ENCODE measurements at places on chromosomes 5 and 9.

- no peak for DNase-seq
Measured at GRCh38 chr9:130188860-130189481, 16.8 kb downstream of the NCS1 start.

DNA sequence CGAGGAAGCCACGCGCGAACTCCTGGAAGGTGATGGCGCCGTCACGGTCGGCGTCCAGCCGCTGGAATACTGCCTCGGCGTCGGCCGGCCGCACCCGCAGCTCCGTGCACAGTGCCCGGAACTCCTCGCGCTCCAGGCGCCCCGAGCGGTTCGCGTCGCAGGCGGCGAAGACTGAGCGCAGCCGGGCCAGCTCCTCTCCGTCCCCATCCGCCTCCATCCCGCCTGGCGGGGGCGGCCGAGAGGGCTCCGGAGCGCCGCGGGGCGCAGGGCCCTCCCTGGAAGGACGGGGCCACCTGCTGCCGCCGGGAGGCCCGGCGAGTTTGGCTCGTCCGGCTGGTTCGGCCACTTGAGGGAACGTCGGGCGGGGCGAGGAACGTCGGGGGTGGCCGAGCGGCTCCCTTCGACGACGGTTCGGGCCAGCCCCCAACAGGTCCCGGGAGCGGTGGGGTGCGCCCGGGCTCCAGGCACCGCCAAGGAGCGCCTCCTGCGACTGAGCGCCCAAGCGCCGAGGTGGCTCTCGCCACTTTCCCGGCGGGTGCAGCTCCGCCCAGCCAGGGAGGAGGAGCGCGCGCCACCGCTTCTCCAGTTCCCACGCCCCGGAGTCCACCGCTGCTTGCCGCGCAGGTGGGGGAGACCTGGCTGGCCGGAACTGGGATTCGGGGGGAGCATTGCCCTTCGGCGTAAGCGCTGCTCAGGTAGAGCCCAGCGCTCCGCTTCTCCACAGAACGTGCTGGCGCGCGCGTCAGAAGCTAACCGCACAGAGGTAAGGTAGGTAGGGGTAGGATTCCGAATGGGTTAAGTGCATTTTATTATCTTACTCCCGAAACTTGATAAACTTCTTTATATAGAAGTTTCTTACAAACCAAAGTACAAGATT, at the start of gene RASEF:
TSS of gene RASEF (minus strand) at position 492 of the 877 bp plus-strand sequence. CDS start at position 217, 275 bp downstream.
- DNase-seq: no peak

DNA sequence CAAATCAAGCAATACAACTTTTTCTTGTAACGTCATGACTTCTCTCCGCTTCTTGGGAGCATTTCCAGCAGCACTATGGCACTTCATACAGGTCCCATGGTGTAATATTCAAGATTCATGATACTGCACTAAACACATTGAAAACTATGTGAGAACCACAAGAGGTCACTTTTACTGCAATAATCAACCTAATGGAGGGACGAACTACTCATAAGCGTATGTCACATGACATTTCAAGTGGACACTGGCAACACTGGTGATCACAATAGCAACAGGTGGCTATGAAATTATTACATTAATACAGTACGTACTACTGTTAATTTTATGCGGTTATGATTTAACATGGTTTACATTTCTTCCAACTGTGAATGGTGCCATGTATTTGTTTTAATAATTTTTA, 78.6 kb upstream of the TBC1D9B start:
- DNase-seq: peak; percentile 21

GRCh38 chr5:178131446-178131996, 707 bp downstream of the RMND5B start:
- no peak for DNase-seq

DNA sequence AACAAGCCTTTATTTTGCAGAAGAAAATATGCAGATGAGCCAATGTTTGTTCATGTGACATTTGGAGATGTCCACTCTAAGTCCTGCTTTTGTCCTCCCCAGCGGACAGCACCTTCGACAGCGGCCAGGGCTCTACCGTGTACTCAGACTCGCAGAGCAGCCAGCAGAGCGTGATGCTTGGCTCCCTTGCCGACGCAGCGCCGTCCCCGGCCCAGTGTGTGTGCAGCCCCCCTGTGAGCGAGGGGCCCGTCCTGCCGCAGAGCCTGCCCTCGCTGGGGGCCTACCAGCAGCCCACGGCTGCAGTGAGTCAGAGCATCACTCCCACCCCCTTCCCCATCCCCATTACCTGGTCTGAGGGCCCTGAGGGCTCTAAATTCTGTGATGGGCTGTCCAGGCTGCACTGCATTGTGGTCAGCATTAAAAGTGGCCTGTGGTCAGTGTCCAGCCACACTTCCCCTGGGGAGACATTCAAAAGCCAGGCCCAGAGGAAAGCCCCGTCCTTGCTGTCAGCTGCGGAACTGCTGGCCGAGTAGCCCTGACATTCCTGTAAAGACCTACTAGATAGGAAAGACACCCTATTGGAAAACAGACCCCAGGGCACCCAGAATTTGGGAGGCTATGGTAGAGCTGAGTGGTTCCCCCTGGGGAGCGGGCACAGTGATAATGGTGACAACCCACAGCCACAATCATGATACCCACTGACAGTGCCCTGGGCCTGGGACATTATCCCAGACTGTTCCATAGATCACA, 69.0 kb downstream of the WNK2 start:
- no peak for DNase-seq

- peak; percentile 39 for DNase-seq
Measured at GRCh38 chr9:2493109-2493508, 128.5 kb upstream of the VLDLR start.

DNA sequence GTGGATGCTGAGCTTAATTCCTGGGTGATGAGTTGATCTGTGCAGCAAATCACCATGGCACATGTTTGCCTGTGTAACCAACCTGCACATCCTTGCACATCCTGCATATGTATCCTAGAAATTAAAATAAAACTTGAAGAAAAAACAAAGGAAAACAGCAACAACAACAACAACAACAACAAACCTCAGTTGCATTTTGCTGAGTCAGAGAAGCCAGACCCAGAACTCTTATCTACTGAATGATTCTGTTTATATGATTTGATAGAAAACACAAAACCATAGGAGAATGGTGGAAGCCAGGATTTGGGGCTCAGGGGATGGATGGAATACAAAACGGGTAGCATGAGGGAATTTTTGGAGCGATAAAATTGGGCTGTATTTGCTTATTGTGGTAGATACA, 215.8 kb upstream of the PPP1R2B start:
- no peak for DNase-seq

Data from NB4 (cell line).